Stimulated activated CD8-positive, alpha-beta memory T cell treated with anti-CD3 and anti-CD28 coated beads, Interleukin-7, amount 100 ng/mL, for 24 hours (primary cell): ENCODE measurements at places on chromosomes 12 and 14.

GRCh38 chr14:51883232-51883631 is 22.8 kb downstream of the GNG2 start:
- DNase-seq = no peak

DNA sequence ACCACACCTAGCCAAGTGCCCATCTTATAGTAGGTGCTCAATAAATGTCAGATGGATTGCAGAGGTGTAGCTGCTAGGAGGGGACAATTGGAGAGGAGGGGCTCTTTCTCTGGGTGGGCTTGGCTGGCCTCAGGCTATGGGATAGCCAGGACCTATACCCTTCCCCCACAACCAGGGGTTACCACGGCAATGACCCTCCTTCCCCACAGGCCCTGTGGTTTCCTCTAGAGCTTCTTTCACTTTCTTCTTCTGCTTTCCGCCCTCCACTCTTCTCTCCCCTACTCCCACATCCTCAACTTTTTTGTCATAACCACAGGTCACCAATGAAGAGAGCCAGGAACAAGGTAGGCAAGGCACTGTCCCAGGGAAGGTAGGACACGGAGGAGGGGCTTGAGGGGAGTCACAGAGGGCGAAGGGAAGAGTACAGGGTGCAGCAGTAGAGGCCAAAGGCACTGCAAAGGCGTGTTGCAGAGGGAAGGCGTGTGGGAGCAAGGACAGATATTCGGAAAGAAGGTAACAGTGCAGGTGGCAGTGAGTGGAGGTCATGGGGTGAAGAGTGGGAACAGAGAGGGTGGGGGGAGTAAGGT is 1.9 kb upstream of the ITGB7 start:
- no peak for DNase-seq

DNA sequence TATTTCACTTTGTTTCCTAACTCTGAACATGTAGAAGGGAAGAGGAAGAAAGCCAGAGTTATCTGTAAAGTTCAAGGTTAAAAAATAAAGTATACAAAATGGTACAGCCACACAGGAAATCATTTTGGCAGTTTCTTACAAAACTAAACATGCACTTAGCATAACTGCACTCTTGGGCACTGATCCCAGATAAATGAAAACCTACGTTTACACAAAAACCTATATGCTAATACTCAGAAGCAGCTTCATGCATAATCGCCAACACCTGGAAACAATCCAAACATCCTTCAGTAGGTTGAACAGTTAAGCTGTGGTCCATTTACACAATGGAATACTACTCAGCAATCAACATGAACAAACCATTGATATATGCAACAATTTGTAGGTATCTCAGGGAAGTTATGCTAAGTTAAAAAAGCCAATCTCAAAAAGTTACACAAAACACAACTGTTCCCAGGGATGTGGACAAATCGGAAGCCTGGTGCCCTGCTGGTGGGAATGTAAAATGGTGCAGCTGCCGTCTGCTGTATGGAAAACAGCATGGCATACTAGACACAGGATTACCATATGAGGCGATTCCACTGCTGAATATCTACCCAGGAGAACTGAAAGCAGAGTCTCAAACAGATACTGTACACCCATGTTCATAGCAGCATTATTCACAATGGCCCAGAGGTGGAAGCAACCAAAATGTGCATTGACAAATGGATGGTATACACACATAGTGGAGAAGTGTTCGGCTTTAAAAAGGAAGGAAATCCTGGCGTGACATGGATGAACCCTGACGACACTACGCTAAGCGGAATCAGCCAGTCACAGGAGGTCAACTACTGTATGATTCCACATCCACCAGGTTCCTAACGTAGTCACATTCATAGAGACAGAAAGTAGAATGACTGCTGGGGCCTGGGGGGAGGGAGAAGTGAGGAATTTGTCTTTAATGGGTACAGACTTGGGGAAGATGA is 37.7 kb downstream of the NRDE2 start:
- no peak for DNase-seq

DNA sequence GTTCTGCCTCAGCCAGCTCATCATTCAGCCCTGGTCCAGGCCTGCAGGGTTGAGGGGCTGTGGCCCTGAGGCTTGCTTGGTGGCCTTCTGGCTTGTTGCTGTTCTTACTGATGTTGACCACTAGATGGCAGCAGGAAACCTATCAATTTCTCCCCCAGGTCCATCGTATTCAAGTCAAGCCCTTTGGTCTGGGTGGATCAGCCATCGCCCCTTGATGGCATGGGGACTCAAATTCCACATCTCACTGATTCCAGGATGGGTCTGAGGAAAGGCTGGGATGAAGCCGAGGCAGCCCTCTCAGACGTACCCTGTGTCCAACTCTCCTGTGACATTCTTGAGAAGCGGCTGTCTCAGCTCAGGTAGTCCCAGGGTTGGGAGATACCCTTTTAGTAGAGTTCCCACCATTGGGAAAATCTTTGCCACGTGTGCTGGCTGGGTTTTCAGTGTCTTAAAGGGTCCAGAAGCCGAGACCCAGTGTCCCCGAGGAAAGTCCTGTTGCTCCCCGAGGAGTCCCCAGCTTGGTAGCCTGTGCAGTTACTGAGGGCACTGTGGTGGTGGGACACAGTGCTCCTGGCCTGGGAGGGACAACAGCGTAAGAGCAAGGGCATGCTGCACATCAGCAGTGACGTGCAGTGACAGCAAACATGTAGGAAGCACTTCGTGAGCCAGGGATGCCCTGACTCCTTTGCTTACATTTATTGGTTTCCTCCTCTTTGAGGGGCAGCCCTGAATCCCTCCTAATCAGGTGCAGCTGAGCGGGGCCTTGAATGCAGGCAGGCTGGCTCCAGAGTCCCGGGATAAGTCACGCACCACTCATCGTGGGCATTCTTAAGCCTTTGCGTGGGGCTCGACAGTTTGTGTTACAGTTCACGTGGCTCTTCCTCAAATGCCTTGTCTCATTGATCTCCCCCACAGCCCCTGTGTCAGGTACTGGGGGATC is 58.6 kb downstream of the TSPAN9 start:
- DNase-seq = no peak

- no peak for DNase-seq
Observed at GRCh38 chr12:14394317-14395073, 29.0 kb downstream of the ATF7IP start.

GRCh38 chr14:88212691-88213090 is 110.4 kb downstream of the KCNK10 start:
- no peak for DNase-seq

DNA sequence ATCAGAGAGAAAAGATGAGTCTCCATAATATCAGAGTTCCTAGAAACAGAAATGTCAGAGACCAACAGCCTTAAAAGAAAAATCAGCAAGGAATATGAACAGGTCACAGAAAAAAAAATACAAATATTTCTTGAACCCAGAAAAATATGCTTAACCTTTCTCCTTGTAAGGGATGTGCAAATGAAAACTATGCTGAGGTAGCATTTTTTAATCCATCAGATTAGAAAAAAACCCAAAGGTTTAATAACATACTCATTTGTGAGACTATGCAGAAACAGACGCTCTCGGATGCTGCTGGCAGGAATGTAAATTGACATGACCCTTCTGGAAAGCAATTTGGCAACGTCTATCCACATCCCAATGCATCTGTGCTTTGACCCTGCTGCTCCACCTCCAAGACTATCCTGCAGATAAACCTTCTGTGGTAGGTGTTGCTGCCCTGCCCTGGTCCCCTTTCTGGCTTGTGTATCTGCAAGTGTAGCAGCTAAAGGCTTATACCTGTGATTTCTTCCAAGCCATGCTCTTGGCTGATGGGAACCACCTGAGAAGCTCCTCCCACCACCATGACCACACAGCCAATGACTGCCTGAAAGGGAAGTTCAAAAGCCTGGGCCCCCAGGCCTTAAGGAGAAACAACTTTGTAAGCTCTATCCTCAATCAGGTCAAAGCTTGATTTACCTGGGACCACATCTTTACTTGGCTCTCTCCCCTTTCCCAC is 49.4 kb downstream of the LTBP2 start:
- no peak for DNase-seq

GRCh38 chr14:56331592-56332216 is 213.5 kb downstream of the PELI2 start:
- no peak for DNase-seq

- DNase-seq = no peak
Observed at GRCh38 chr12:94710933-94711332, 60.6 kb upstream of the TMCC3 start.

GRCh38 chr12:20434996-20435395 is 66.7 kb downstream of the PDE3A start:
- DNase-seq = no peak

DNA sequence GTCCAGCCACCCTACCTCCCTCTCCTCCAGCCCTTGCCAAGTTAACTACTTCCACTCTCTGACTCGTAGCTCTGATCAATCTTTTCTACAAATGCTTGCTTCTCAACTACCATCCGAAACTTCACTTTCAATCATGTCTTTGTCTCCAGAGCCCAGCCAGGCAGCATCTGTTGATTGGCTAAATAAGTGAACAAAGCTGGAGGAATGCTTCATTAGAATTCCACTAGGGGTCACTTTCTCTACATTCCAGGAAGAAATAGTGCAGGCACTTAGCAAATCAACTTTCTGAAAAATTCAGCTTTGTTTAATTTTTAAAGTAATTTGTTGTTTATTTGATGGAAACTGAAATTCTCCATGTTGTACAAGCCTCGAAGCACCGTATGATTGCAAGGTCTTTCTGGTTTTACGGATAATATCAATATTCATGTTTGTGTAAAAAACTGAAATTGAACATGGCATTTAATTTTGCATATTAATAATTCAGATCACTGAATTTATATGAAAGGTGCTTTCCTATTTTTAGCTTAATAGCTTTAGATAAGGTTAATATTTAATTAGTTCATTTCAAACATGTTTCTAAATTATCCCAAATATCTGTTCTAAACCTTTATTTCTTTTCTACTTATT is 32.4 kb upstream of the HELB start:
- DNase-seq = no peak

DNA sequence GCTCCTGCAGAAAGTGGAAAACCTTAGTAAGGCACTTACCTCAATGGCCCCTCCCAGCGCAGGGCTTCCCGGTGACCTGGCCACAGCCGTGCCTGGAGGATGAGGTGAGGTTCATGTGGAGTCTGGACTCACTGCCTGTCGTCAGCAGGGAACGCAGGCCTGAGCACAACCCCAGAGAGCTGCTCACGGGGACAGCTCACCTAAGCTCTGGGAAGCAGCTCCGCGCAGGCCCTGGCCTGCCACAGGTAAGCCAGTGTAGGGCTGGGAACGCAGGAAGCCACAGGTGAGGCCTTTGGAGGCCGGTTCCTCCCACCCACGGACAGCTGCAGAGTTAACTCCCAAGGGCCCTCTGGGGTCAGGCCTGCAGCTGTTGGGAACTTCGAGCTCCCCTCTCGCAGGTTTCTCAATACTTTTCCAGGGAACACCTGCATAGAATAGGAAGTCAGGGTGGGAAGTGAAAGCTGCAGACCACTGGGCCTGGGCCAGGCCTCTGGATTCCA is 32.7 kb downstream of the ANAPC7 start:
- no peak for DNase-seq

DNA sequence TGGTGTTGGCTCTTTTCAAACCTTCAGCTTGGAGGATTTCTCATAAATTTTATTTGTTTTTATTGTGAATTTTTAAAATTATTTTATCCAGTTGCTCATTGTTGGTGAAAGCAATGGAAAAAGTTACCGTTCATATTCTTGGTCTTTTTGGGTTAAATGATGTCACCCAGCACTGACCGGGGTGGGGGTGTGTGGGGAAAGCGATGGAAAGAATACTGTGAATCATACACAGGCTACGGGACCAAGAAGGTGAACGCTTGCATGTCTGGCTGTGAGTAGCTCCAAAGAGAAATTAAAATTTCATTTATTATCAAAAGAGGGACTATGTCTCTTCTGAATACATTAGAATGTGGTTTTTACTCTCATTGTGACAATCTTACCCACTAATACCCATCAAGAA is 430.1 kb downstream of the AEBP2 start:
- no peak for DNase-seq

GRCh38 chr14:59564366-59564765 is 12.2 kb downstream of the CCDC175 start:
- no peak for DNase-seq

DNA sequence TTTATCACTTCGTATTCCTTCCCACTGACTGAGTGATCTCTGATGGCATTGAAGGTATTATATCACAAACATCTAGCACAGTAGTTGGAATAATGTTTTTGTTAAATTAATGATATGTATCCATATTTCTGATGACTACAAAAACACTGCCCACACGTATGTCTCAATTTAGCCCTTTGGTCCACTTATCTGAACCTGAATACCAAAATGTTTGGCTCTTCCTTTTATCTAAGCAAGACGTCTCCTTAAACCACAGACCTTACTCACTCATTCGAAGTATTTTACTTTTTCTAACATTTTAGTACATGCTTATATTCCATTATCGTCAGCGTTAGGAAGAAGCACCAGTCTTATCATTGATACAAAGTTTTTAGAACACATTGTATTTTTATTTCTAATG is 126.4 kb downstream of the PIK3C2G start:
- DNase-seq = no peak

GRCh38 chr14:69152181-69152901 is 578 bp downstream of the DCAF5 start:
- DNase-seq = no peak

- no peak for DNase-seq
Observed at GRCh38 chr12:102548543-102548942, 68.2 kb upstream of the IGF1 start.

DNA sequence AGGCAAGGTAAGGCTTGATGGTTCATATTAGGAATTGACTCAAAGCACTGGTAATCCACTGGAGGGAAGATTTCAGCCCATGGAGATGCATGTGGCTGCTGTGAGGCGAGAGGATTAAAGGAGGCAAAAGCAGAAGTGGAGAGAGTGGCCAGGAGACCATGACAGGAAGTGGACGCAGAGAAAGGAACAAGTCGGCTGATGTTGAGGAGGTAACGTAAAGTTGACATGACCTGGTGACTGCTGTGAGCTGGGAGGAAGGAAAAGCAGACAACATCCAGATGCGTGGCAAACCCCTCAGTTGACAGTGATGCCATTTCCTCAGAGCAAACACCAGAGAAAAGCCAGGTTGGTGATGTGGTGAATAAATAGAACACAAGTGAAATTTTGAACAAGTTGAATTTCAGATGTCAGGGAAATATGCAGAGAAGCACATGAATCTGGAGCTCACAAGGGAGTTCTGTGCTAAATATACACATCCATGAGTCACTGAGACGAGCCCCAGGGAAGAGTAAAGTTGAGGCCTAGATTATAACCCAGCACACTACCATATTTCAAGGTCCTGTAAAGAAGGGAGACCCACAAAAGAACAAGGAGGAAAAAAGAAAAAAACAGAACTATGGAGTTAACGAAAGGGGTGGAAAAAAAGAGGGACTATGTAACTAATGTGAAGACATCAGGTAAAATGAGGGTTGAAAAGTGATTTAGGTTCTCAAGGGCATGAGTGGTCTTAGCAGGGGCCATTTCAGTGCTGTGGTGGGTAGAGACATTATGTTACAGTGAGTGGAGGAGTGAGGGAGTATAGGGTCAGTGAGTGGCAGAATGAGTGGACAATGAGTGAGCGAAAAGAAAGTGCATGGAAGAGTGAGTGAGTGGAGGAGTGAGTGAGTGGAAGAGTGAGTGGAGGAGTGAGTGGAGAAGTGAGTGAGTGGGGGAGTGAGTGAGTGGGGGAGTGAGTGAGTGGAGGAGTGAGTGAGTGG is 61.6 kb upstream of the GZMB start:
- no peak for DNase-seq
